ENCODE measurements at places on chromosomes 4 and X. TPM values are rescaled to one million over a fixed set of nuclear protein-coding genes. Genes with fewer than 3 reads are reported as not detected.

Gene PRDX4
- 179 TPM for total RNA-seq

Gene GLUD2
- 0.14 TPM for total RNA-seq

Gene F9
- not detected for total RNA-seq

Gene ZNF711
- total RNA-seq, result 0.88 TPM

Gene LEF1
- 0.63 TPM for total RNA-seq

Gene ZCCHC13
- not detected for total RNA-seq

Gene EMCN
- total RNA-seq, result not detected

Gene IL2
- total RNA-seq, result not detected

Gene FGG
- total RNA-seq, result not detected

Gene UCHL1
- total RNA-seq, result 62.4 TPM

Gene CENPVL1
- not detected for total RNA-seq

Gene FAM241A
- total RNA-seq, result 2.4 TPM

Gene CXCL13
- 0.14 TPM for total RNA-seq

Gene ARX
- total RNA-seq, result not detected

Gene ARR3
- not detected for total RNA-seq

Gene TECRL
- total RNA-seq, result not detected

Gene MED12
- 7.2 TPM for total RNA-seq

Gene MAGED4
- total RNA-seq, result 6.6 TPM

Gene ATP2B3
- total RNA-seq, result not detected

Gene CSN1S1
- total RNA-seq, result not detected

Gene HMGB2
- 83.5 TPM for total RNA-seq

Gene POLN
- 0.37 TPM for total RNA-seq

Gene CCDC149
- 2.8 TPM for total RNA-seq

Gene BTC
- total RNA-seq, result 0.71 TPM

Gene DMRTC1B
- not detected for total RNA-seq

Gene C4orf50
- not detected for total RNA-seq

Gene MMAA
- 2.0 TPM for total RNA-seq
